ENCODE measurements at places on chromosomes 5 and 9.

GRCh38 chr5:76604838-76605237 is 18.4 kb downstream of the F2RL2 start:
- no peak for DNase-seq
- H3K36me3 ChIP-seq = no peaks in the 10 kb centered on the region
- peaks cover 3% of the 10 kb centered on the region for H3K4me1 ChIP-seq

- peak overlapping the region; percentile 97 for H3K27ac ChIP-seq
- no peak overlapping the region for H3K4me3 ChIP-seq
- DNase-seq = no peak
- H3K27me3 ChIP-seq = peaks cover 3% of the 10 kb centered on the region
Measured at GRCh38 chr9:94872891-94873511, 146.5 kb downstream of the AOPEP start.

DNA sequence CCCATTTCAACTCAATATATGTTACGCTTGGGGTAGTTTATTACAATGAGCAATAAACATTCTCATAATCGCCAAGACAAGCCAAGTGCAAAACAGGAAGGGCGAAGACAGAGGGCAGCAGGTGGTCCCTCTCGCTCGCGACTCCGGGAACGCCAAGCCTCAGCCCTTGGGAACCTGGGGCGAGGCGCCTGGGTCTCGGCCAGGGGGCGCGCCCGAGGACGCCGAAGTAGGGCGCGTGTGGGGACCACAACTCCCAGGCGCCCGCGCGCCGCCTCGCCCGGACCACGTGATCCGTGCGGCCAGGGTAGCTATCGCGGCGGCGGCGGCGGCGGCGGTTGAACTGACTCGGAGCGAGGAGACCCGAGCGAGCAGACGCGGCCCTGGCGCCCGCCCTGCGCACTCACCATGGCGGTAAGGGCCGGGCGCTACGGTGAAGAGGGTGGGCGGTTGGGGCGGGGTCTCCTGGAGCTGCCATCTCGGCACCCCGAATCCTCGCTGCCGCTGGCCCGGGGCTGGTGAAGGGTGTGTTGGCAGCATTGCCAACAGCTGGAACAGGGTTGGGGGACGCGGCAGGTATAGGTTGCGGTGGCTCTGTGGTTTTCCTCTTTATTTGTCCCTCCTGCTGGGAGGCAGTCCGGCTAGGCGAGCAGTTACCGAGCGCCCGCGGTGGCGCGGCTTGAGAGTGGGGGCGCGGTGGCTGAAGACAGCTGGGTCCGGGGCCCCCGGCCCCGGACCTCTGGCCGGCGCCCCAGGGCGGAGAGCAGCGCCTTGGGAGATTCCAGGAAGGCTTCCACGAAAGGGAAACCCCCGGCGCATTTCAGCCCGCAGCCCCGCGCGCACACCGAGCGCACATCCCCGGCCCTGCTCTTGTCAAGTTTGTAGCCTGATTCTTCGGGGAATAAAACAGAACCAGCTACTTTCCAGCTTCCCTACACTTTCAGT is at the start of gene SLC31A2:
Gene SLC31A2 (plus strand): TSS at position 338 of the 942 bp plus-strand sequence. CDS start 68 bp downstream, at position 406.
- peak within 1 kb of the TSS; percentile 67 for H3K4me3 ChIP-seq
- peaks cover 13% of the 10 kb centered on the region for H3K4me1 ChIP-seq
- H3K36me3 ChIP-seq = 0 out of 2 replicates have a peak, but pooled peaks cover 4% of the 10 kb centered on the region
- no peaks in the 10 kb centered on the region for H3K27me3 ChIP-seq
- H3K27ac ChIP-seq = peak within 1 kb of the TSS; percentile 90

- H3K27me3 ChIP-seq = no peaks in the 10 kb centered on the region
- no peak overlapping the region for H3K27ac ChIP-seq
- H3K36me3 ChIP-seq = no peaks in the 10 kb centered on the region
- no peak overlapping the region for H3K4me3 ChIP-seq
Measured at GRCh38 chr5:173862047-173862477, 26.1 kb upstream of the CPEB4 start.

DNA sequence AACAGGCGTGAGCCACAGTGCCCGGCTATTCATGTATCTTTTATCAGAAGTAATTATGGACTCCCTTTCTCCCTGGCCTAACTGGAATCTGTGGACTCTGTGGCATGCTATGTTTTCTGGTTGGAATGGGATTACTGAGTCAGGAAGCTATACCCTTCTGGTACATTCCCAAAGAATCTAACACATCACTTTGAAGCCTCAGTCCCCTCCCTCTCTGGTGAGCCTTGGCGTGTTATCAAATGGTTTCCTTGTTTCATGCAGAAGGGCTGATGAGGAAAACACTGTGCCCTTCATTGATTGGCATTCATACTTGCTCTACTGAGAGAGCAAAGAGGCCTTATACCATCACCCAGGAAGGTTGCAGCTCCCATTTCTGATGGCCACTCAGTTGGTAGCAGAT is 22.9 kb downstream of the C5orf15 start:
- no peaks in the 10 kb centered on the region for H3K27me3 ChIP-seq
- no peak for DNase-seq
- H3K36me3 ChIP-seq = no peaks in the 10 kb centered on the region
- H3K27ac ChIP-seq = no peak overlapping the region

DNA sequence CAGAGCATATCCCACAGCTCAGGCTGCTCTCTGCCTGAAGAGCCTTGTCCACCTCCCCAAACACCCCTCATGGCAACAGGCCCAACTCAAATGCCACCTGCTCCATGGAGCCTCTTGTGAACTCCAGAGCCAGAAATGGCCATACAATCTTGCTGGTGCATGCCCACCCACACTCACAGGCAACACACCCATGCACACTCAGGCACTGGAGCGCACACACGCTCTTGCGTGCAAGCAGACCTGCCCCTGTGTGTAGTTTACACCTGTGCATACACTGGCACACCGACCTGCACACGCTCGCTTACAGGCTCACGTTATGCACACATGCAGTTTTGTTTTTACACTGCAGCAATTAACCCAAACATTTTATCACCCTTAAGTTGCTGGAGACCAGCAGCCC is 40.0 kb downstream of the HRH2 start:
- no peaks in the 10 kb centered on the region for H3K36me3 ChIP-seq
- no peaks in the 10 kb centered on the region for H3K4me1 ChIP-seq
- H3K27me3 ChIP-seq = peaks cover 8% of the 10 kb centered on the region
- no peak overlapping the region for H3K4me3 ChIP-seq
- no peak overlapping the region for H3K27ac ChIP-seq

DNA sequence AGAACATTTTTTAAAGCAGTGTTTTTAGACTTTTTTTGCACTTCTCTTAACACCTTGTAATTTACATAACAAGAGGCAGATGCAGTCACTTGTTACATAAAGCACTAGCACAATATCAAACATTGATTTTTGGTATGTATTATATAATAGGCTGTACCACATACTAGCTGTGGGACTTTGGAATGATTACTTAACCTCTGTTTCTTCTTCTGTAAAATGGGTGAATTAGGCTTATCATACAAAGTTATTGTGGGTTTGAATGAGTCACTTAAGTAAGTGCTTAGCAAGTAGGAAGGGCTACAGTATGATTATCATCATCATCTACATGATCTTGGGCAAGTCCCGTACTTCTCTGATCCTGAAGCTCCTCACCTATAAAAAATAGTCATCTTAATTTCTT is 2.1 kb downstream of the FAM81B start:
- DNase-seq = no peak
- H3K36me3 ChIP-seq = no peaks in the 10 kb centered on the region
- no peak overlapping the region for H3K27ac ChIP-seq
- H3K4me1 ChIP-seq = no peaks in the 10 kb centered on the region
- no peak overlapping the region for H3K4me3 ChIP-seq

- H3K27me3 ChIP-seq = no peaks in the 10 kb centered on the region
- H3K4me1 ChIP-seq = no peaks in the 10 kb centered on the region
- no peak for DNase-seq
- H3K36me3 ChIP-seq = no peaks in the 10 kb centered on the region
- no peak overlapping the region for H3K4me3 ChIP-seq
Measured at GRCh38 chr9:119758241-119758640, 389.0 kb upstream of the BRINP1 start.

DNA sequence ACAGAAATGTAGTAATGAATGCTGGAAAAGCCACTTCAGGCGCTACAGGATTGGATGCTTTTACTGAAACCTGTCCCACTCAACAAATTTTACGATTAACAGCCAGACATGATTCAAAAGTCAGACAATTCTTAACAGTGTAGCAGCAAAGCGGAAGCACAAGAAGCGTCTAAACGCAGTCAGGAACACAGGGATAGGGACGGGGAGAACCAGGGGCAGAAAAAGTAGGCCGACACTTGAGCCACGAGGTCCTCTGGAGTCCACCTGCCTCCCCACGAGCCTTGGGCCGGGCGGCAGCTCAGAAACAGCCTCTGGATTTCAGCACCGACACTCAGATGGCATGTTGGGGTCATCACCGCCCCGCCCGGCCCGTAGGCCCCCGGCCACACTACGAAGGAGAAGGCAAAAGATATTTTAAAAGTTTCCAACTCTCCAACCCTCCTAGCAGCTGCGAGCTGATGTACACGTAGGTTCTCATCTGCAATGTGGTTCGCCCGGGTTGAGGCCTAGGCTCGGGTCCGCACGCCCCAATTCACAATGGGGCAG is 615 bp downstream of the RACK1 start:
- peaks cover 58% of the 10 kb centered on the region for H3K36me3 ChIP-seq
- H3K27ac ChIP-seq = peak overlapping the region; percentile 94
- no peaks in the 10 kb centered on the region for H3K27me3 ChIP-seq
- peak overlapping the region; percentile 71 for H3K4me3 ChIP-seq
- no peak for DNase-seq

GRCh38 chr9:5321058-5321457 is 16.5 kb upstream of the RLN2 start:
- no peak for DNase-seq
- no peaks in the 10 kb centered on the region for H3K4me1 ChIP-seq
- H3K27ac ChIP-seq = no peak overlapping the region
- no peaks in the 10 kb centered on the region for H3K36me3 ChIP-seq
- no peak overlapping the region for H3K4me3 ChIP-seq

DNA sequence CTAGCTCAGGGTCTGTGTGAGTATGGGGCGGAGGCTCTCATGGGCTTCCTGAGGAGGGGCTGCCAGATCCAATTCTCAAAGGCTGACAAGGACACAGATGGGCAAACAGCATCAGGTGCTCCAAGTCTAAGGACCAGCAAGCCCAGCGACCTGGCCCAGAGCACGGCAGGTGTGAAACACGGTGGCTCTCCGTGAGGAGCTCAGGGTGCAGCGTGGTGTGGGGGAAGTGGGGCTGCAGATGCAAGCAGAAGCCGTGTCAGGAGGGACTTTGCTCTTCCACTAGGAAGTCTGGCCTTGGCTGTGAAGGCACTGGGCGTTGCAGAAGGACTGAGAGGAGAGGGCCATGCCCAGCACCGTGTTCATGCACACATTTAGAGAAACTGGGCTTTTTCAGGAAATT is 420.0 kb downstream of the GADD45G start:
- H3K4me1 ChIP-seq = peaks cover 17% of the 10 kb centered on the region
- H3K36me3 ChIP-seq = no peaks in the 10 kb centered on the region
- H3K4me3 ChIP-seq = no peak overlapping the region
- DNase-seq = no peak

- no peaks in the 10 kb centered on the region for H3K4me1 ChIP-seq
- H3K4me3 ChIP-seq = no peak overlapping the region
- H3K27me3 ChIP-seq = no peaks in the 10 kb centered on the region
- H3K27ac ChIP-seq = no peak overlapping the region
Measured at GRCh38 chr9:114820776-114821501, 15.1 kb upstream of the TNFSF15 start.

DNA sequence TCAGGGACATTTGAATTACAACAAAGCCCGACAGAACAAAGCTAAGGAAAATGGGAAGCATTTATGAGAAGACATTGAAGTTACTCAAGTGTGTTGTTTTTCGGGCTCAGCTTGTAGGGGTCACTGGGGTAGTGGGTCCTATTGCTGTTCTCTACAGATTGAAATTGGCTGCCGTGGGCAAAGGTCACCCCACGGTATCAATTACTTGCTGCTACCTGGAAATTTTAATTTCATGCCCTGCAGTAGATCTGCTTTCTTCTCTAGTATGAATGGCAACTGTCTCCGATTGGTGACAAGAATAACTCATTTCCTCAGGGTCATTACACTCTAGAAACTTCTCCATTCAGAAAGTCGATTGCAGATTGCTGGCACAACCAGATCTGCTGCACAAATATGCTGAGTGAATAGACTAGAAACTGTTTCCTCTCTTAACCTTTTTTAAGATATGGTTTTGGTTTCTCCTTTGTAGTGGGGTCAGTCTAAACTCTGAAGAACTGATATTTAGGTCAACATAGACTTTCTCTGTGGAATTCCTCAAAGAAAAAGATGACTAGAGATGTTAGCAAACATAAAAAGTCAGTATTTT is 454.1 kb downstream of the ARHGEF28 start:
- H3K4me3 ChIP-seq = no peak overlapping the region
- DNase-seq = no peak
- H3K27ac ChIP-seq = no peak overlapping the region
- H3K36me3 ChIP-seq = no peaks in the 10 kb centered on the region
- H3K4me1 ChIP-seq = peaks cover 10% of the 10 kb centered on the region

- no peak for DNase-seq
- no peaks in the 10 kb centered on the region for H3K36me3 ChIP-seq
- no peak overlapping the region for H3K4me3 ChIP-seq
- no peak overlapping the region for H3K27ac ChIP-seq
Measured at GRCh38 chr5:124552526-124552925, 193.9 kb downstream of the ZNF608 start.

- H3K36me3 ChIP-seq = no peaks in the 10 kb centered on the region
- H3K4me3 ChIP-seq = no peak overlapping the region
- H3K27ac ChIP-seq = no peak overlapping the region
Measured at GRCh38 chr5:147169399-147169798, 65.4 kb upstream of the STK32A start.

All from RWPE2 (cell line).